ENCODE measurements at places on chromosomes 12 and 14.

- no peak for DNase-seq
These were observed 63.8 kb downstream of the DACT1 start for GRCh38 chr14:58701604-58702003.

GRCh38 chr14:68633131-68633991 lies 159.5 kb downstream of the ZFP36L1 start:
- DNase-seq: no peak

DNA sequence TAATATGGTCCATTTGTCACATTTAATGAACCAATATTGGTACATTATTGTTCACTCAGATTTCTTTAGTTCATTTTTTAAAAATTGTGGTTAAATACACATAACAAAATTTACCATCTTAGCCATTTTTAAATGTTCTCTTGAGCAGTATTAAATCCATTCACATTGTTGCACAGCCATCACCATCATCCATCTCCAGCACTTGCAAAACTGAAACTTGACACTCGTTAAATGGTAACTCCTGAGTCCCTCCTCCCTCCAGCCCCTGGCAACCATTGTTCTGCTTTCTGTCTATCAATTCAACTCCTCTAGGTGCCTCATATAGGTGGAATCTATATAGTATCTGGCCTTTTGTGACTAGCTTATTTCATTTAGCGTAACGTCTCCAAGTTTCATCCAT lies 86.4 kb downstream of the ACACB start:
- no peak for DNase-seq

DNA sequence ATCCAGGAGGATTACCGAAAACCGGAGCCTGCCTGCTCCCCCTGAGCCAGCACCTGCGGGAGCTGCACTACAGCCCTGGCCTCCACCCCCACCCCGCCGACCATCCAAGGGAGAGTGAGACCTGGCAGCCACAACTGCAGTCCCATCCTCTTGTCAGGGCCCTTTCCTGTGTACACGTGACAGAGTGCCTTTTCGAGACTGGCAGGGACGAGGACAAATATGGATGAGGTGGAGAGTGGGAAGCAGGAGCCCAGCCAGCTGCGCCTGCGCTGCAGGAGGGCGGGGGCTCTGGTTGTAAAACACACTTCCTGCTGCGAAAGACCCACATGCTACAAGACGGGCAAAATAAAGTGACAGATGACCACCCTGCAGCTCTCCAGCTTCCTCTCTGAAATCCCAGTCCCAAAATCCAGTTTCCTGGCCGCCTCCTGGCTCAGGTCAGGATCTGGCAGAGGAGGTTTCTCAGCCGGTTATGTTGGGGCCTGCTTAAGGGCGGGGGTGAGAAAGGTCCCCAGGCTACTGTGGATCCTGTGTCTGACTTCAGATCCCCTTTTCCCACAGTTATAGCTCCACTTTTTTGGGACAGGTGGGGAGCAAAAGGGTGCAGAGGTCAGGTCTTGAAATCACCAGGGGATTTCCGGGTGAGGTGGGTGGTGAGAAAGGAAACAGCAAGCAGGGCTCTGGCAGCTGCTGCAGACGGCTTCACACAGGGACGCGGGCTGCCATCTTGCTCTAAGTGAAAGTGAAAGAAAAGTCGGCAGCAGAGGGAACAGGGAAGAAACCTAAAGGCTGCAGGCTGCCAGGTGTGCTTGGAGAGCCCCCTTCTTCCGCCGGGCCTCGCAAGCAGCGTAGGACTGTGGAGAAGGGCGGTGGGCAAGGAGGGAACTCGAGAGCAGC lies at the start of gene TAPBPL:
Gene TAPBPL (plus strand): TSS at position 695 of the 897 bp plus-strand sequence. CDS start 207 bp downstream, outside the sequence.
- DNase-seq: peak; percentile 80

DNA sequence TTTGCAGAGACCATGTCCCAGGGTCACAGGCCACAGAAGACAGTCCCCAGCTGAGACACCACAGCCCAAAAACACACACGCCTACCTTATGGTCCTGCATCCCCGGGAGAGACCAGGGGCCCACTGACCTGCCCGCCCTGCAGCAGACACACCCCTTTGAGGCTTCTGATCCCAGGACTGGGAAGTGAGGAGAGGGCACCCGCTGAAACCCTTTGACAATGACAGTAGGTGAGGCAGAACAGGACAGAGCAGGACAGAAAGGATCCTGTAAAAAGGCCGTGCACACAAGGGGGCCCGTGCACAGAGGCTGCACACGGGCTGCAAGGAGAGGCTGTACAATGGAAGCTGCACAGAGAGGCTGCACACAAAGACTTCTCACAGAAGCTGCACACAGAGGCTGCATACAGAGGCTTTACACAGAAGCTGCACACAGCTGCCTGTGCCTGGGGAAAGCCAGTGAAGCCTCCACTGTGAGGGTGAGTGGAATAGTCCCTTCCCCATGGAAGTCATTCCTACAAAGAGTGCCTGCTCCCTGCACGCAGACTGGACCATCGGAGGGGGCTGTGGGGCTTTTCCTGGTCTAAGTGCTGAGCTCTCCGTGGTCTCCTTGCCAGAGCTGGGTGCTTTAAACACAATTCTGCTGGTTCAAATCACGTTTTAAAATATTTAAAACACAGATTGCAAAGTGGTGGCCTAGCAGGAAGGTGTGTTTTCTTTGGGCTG lies 16.6 kb upstream of the SFSWAP start:
- no peak for DNase-seq

DNA sequence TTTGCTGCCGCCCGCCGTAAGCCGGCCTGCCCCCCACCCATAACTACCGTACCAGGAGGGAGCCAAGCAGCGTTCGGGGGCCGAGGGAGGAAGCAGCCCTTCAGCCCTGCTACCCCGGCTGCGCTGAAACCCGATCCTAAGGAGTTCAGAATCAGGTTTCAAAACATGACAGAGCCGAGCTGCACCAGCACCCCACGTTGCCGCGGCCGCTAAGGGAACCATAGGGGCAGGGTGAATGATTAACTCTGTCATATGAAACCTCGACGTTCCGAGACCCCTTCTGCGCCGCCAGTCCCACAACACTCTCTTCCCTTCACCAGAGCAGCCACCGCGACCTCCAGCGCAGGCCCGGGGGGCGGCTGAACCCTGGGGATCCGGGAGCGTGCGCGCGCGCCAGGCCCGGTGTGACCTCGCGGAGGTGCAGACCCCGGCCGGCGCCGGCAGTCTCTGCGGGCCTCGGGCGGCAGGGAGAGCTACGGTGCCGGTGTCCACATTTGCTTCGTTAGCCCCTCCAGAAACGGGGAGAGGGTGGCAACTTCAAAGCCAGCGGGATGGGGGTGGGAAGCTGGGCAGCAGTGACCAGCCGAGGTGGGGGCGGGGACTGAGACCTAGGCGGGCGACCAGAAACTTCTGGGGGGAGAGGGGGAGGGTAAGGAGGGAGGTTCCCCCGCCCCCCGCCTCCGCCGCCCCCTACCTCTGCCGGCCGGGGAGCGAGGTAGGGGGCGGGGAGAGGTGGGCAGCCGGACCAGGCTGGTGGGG lies 1.6 kb downstream of the SIX4 start:
- no peak for DNase-seq

DNA sequence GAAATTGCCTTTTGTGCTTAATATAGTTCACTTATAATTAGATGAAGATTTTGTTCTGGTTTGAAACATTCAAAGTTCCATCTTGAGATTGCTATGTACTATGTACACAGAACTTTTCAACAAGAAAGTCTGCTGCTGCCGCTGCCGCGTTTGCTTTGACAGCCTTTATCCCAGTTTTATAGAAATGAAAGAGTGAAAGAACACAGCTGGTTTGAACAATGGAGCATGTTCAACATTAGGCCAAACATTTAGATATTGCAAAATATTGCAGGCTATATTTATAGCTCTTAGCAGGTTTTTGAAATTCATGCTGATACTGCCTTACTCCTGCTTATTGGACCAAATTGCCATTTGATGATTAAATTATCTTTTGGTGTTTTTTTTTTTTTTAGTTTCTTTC lies 299.8 kb upstream of the PRKD1 start:
- DNase-seq: peak; percentile 33

DNA sequence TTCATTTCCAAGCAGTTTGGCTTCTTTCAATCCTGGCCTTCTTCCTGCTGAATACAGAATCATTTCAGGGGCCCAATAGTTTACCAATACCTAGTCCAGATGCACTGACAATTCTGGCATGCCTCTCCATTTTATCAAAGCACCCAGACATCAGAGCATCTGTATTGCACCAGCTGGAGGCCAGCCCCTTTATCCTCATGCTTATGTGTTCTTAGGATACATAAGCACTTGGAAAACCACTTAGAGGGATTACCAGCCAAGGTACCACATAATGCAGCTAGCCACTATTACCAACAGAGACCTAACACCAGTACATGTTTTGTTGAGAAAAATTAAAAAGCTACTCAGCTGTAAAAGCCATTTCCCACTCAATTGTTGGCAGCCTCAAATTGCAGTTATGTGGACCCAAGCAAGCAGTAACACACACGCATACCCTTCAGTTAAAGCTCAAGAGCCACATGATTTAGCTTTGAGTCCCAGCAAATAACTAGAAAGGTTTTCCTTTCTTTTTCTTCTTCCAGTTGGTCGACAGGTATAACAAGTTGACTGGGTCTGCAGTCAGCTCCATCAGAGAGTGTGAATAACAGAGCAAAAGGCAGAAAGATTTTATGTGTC lies 263.8 kb downstream of the DIO2 start:
- no peak for DNase-seq

GRCh38 chr12:25501549-25501948 lies 51.5 kb downstream of the LMNTD1 start:
- DNase-seq: no peak

GRCh38 chr12:84508851-84509260 lies 403.7 kb downstream of the SLC6A15 start:
- no peak for DNase-seq

DNA sequence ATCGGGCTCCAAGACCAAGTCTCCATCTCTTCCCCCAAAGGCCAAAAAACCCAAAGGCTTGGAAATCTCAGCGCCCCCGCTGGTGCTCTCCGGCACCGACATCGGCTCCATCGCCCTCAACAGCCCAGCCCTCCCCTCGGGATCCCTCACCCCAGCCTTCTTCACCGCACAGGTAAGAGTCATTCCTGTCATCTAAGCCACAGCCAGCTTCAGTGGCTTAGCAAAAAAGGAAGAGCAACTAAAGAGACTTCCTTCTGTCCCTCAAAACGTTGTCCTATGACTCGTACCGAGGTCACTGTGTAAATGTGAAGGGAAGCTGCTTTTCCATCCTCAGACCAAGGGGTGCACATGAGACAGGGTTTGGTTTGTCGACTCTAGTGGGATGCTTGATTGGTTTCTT lies 53.4 kb downstream of the ELK3 start:
- DNase-seq: no peak

DNA sequence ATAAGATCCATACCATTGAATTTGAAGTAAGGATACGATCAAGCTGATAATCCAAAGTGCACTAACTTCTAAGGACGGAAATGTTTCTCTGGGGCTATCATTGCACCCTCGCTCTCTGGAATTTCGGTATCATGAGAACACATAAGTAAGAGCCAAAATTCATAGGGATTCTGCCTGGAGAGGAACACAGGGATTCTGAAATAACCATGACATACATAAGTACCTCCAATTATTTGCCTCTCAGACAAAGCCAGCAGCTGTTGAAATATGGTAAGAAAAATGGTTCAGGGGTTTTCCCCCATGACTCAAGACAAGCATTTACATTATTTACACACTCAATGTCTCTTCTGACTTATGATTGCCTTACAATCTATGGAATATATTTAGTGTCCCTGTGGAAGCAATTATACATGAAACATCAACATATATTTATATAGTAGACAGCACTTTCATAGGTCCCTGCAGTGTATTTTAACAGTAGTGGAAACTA lies 1123.6 kb upstream of the SEL1L start:
- DNase-seq: no peak

DNA sequence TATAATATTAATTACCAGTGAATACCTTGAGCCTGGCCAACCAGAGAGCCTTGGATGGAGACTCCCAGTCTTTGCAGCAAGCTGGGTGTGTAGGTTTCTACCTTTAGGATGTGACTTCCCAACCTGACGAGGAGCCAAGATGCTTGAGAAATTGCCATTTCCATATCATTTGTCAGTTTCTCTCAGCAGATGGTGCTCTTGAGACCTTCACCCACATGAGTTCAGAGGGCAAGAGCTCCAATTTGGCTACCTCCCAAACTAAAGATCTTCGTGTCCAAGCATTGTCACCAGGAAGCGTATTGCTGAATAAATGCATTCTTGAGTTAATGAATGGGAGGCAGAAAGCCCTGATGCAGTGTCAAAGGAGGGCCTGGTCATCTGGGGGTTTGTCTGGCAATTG lies 106.4 kb upstream of the TBX5 start:
- no peak for DNase-seq

GRCh38 chr12:45040977-45041376 lies 9.9 kb downstream of the DBX2 start:
- no peak for DNase-seq

DNA sequence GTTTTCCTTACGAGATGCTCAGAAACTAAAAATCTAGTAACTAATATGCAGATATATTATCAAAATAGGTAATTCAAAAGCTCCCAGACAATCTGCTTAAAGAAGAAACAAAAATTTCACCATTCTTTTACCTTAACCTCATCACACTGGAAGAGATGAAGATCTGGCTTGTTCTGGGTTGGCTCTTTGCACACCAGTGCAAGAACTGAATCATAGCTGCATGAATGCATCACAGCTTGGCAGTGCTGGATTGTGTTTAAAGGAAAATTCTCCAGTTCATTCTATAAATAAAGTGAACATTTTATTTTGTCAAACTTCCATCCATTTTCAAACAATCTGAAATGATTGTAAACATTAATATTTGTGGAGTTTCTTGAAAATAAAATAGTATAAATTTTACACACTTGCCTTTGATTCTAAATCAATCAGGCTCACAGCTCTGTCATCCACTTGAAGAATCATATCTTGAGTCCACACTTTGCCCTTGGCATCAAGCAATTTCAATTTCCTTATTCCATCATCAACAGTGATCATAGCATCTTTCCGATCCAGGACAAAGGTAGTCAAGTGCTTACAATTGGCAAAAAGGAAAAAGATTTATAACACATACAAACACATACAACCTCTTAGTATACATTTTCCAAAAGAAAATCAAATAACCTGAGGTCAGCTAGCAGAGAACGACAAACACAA lies 119.8 kb downstream of the EPS8 start:
- DNase-seq: no peak
